ENCODE measurements at places on chromosomes 16 and 17.

DNA sequence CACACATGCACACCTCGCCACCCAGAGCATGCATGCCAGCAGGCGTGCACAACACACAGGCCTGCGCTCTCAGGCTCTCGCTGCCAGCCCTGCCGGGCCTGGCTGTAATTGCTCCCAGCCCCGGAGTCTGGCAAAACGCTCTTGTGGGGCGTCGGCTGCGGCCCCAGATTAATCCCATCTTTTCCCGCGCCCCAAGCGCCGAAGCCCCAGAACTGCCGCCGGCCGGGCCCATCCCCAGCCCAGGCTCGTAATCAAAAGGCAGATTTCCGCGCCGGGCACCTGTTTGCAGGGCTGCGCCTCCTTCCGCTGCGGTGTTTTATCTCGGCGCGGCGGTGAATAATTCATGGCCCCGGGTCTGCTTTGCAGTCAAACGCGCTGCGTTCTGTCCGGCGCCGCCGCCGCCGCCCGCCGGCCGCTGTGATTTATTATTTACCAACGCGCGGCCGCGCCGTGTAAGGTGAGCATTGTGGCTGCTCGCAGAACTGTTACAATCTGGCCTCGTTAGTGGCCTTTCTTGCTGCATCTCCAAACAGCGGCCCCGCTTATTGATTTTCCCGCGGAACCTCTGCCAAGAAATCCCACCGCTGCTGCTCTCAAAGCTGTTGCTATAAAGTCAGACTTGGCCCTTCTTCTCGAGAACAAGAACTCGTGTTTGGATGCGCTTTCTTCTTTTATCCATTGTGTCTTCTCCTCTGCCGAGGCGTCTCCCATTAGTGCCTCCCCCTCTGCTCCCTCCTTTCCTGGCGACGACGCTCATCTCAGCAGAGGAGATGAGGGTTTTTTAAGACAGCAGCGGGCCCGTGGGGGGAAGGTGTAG is 126.1 kb downstream of the IRX5 start:
- no peak for DNase-seq

DNA sequence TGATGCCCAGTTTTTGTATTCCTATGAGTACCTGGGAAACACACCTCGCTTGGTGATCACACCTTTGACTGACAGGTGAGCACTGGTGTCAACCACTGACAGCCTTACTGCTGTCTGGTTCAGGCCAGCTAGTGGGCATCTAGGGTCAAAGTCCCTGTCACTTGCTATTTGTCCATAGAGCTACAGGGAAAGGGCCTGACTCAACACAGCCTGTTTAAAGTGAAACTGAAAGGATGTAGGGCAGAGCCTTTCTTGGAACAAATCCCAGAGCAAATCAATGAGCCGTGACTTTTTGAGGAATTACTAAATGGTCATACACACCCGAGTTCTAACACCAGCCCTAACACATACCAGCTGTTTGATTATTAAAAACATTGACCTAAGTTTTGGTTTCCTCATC is 106.8 kb downstream of the DNAH9 start:
- no peak for DNase-seq

DNA sequence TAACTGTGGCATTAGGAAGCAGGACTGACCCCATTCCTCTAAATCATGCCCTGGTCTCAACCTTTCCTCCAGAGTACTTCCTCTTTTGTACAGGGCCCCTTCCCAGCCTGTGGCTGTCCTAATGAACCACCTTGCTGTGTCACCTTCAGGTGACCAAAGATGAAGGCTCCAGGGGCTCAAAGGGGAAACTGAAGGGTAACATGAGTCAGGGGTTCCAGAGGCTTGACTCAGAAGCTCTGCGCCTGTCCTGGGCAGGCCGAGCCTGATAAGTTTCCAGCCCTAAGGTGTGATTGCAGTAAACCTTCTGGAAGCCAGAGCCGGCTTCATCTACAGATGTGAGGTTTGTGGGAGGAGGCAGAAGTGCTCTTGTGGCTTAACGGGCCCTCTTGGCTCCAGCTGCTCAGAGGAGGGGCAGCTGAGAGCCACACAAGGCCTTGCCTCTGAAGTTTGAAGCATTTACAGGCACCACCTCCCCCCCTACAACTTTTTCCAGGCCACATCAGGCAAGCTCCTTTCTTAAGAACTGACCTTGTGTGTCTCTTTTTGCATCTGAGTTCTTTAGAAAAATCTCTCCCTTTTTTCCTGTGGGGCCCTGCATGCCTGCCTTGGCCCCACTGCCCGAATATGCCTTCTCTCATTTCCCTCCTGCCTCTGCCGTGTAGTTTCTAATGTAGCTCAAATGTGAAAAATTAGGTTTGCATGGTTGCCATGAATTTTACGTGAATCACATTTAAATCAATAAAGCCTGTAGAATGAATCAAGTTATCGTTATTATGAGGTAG is 149.9 kb downstream of the CLEC16A start:
- no peak for DNase-seq

DNA sequence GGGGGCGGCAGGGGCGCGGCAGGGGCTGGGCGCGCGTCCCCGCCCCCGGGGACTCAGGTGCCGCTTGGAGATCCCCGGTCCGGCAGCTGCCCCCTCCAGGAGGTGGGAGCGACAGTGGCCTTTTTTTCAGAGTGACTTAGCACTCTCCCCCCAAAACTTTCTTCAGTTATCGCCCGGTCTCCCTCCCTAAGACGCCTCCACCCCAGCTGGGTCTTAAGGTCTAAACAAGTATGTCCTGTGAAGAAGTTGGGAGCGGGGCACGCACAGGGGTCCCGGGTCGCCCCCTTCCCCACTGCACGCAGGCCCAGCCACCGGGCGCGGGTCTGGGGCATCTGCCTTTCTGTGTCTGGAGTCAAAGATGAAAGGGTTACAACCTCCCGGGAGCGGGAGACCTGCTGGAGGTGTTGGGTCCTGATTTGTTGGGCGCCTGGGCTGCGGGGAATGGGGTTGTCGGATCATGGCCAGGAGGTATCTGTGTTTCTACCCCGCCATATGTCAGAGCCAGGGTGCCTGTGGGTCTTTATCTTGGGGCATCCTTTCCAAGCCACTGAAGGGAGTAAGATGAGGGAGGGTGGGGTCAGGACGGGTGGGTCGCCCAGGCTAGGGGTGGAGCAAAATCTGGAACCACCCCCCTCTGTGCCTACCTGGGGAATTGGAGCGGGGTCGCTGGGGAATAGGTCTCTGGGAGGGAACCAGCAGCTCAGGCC is 757 bp downstream of the FMNL1 start:
- DNase-seq, result no peak

GRCh38 chr17:45687594-45687993 is 96.5 kb upstream of the CRHR1 start:
- no peak for DNase-seq

All from fibroblast of the conjunctiva (primary cell).